ENCODE measurements at places on chromosomes 7 and 10. TPM values are rescaled to one million over a fixed set of nuclear protein-coding genes. Genes with fewer than 3 reads are reported as not detected.

The PLCE1 gene
- total RNA-seq: 2.5 TPM

The C10orf67 gene
- total RNA-seq: not detected

The CCDC136 gene
- total RNA-seq: 6.3 TPM

The KIAA1217 gene
- 2.7 TPM for total RNA-seq

The SH2B2 gene
- 3.1 TPM for total RNA-seq

The SPOCK2 gene
- total RNA-seq: 0.69 TPM

All from smooth muscle cell of the pulmonary artery (primary cell).